ENCODE measurements at places on chromosomes 12 and 14. TPM values are rescaled to one million over a fixed set of nuclear protein-coding genes. Genes with fewer than 3 reads are reported as not detected.

Gene CPNE6
- not detected for total RNA-seq

Gene IKZF4
- total RNA-seq = 22.3 TPM

Gene HAL
- 0.57 TPM for total RNA-seq

Gene GON7
- 7.1 TPM for total RNA-seq

Gene COX8C
- not detected for total RNA-seq

DNA sequence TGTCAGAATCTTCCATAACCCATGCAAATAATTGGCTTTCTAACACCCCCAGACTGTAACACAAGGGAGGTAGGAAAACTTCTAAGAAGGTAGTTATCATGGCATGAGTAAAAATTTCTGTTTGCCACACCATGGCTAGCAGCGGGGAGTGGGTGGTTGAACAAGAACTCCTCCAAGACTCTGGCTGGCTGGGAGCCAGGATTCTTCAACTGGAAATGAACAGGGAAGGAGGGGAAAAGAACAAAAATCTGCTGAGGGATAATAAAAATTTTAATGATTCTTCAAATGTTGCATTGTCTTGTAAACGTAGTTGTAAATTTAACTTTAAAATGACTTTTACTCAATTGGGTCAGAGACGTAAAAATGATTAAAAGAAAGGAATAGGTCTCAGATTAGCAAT lies 78.9 kb downstream of the AKAP6 start:
- no peaks in the 10 kb centered on the region for H3K36me3 ChIP-seq
- no peaks in the 10 kb centered on the region for H3K27me3 ChIP-seq
- no peak for DNase-seq
- H3K4me3 ChIP-seq = no peak overlapping the region
- no peaks in the 10 kb centered on the region for H3K4me1 ChIP-seq

- no peaks in the 10 kb centered on the region for H3K4me1 ChIP-seq
- no peaks in the 10 kb centered on the region for H3K36me3 ChIP-seq
- H3K27me3 ChIP-seq = no peaks in the 10 kb centered on the region
- no peak for DNase-seq
- H3K27ac ChIP-seq = no peak overlapping the region
These were observed 950.1 kb downstream of the VRK1 start for GRCh38 chr14:97747316-97747715.

DNA sequence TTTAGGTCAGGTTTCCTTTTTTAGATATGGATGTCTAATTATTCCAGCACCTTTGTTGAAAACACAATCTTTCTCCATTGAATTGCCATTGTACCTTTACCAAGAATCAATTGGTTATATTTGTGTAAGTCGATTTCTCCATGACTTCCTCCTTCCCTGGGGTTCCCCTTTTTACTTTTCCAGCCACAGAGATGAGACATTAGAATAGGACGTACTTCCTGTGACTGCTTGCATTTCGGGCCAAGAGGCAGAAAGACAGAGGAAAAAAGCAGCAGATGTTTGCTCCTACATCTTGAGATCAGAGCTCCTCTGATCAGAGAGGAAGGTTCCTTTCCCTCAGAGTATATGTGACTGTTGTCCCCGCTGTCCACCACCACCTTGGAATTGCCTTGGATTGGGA lies 453.7 kb upstream of the RGS6 start:
- no peaks in the 10 kb centered on the region for H3K36me3 ChIP-seq
- no peak overlapping the region for H3K27ac ChIP-seq
- H3K4me3 ChIP-seq = no peak overlapping the region

- H3K4me1 ChIP-seq = peaks cover 33% of the 10 kb centered on the region
- H3K27ac ChIP-seq = peak overlapping the region; percentile 52
These were observed 42.6 kb upstream of the FOXJ2 start for GRCh38 chr12:7989827-7990491.

- peak overlapping the region; percentile 67 for H3K4me3 ChIP-seq
- DNase-seq = peak; percentile 77
- H3K27me3 ChIP-seq = no peaks in the 10 kb centered on the region
- peak overlapping the region; percentile 60 for H3K27ac ChIP-seq
- peaks cover 21% of the 10 kb centered on the region for H3K4me1 ChIP-seq
These were observed 58.5 kb downstream of the SLC4A8 start for GRCh38 chr12:51482929-51483697.

GRCh38 chr12:38350342-38351174 lies 34.0 kb downstream of the ALG10B start:
- H3K27me3 ChIP-seq = no peaks in the 10 kb centered on the region
- no peak overlapping the region for H3K4me3 ChIP-seq
- H3K4me1 ChIP-seq = no peaks in the 10 kb centered on the region
- no peak overlapping the region for H3K27ac ChIP-seq
- DNase-seq = no peak
- no peaks in the 10 kb centered on the region for H3K36me3 ChIP-seq

- H3K27ac ChIP-seq = no peak overlapping the region
- peak overlapping the region; percentile 74 for H3K4me3 ChIP-seq
- peaks cover 18% of the 10 kb centered on the region for H3K4me1 ChIP-seq
- H3K36me3 ChIP-seq = no peaks in the 10 kb centered on the region
These were observed 32.4 kb downstream of the BICD1 start for GRCh38 chr12:32139064-32139421.

- H3K4me3 ChIP-seq = no peak overlapping the region
- no peaks in the 10 kb centered on the region for H3K36me3 ChIP-seq
- DNase-seq = no peak
- no peaks in the 10 kb centered on the region for H3K4me1 ChIP-seq
- no peaks in the 10 kb centered on the region for H3K27me3 ChIP-seq
- H3K27ac ChIP-seq = no peak overlapping the region
These were observed 266.1 kb upstream of the LRIG3 start for GRCh38 chr12:59186451-59186850.

- H3K27ac ChIP-seq = no peak overlapping the region
- no peak for DNase-seq
- no peaks in the 10 kb centered on the region for H3K27me3 ChIP-seq
- H3K36me3 ChIP-seq = no peaks in the 10 kb centered on the region
- no peak overlapping the region for H3K4me3 ChIP-seq
These were observed 66.3 kb upstream of the SOX5 start for GRCh38 chr12:24015833-24016160.

DNA sequence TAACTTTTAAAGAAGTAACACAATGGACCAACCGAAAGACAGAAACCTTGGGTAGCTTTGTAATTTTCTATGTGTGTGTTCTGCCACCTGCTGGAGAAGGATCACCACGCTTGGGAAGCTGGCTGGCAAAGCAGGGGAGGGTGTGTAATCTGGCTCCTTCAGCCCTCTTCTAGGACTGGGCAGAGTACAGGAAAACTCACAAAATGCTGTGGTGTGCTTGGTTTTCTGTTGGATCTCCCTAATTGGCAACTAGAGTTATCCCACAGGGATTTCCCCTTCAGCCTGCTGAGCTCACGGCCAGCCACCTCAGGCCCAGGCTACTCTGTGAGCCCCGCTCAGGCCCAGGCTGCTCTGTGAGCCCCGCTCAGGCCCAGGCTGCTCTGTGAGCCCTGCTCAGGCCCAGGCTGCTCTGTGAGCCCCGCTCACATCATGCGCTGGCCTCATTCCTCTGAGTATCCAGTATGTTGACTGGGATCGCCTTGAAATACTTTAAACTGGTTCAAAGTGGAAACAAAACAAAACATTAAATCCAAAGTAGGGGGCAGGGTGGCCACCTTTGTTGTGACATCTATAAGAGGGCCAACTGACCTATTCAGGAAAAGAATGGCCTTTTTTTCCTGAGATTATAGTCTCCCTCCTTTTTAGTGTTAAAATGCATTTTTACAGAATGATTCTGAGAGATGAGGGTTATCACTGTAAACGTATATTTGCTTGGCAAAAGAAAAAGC lies 52.0 kb upstream of the RNU6-8 start:
- DNase-seq = peak; percentile 58
- no peak overlapping the region for H3K4me3 ChIP-seq
- H3K27me3 ChIP-seq = no peaks in the 10 kb centered on the region
- no peak overlapping the region for H3K27ac ChIP-seq

- no peak overlapping the region for H3K27ac ChIP-seq
- no peak overlapping the region for H3K4me3 ChIP-seq
- no peaks in the 10 kb centered on the region for H3K4me1 ChIP-seq
- no peaks in the 10 kb centered on the region for H3K36me3 ChIP-seq
- no peaks in the 10 kb centered on the region for H3K27me3 ChIP-seq
These were observed 79.1 kb upstream of the EGLN3 start for GRCh38 chr14:34029921-34030334.

- no peak for DNase-seq
- no peaks in the 10 kb centered on the region for H3K27me3 ChIP-seq
- H3K36me3 ChIP-seq = no peaks in the 10 kb centered on the region
- peak overlapping the region; percentile 88 for H3K4me3 ChIP-seq
- peak overlapping the region; percentile 92 for H3K27ac ChIP-seq
- H3K4me1 ChIP-seq = peaks cover 52% of the 10 kb centered on the region
These were observed 4.0 kb upstream of the AQP2 start for GRCh38 chr12:49946497-49946896.

DNA sequence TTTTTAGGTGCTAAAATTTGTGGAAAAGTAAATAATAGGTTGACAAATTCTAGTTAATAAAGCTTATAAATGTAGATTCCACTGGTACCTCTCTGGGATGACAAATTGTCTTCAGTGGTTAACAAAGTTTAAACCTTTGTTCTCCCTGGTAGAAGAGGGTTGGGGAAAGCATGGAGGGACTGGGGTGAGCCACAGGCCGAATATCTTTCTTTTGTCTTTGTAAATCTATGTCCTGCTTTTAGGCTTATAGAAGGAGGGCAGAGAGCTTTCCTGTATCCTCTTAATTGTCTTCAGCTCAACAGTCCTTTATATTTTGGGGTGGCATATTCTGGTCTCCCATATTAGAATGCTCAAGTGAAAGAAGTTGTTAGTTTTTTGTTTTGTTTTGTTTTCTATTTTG lies 142.2 kb upstream of the CNOT2 start:
- no peaks in the 10 kb centered on the region for H3K27me3 ChIP-seq
- H3K27ac ChIP-seq = no peak overlapping the region
- no peaks in the 10 kb centered on the region for H3K36me3 ChIP-seq
- no peaks in the 10 kb centered on the region for H3K4me1 ChIP-seq
- no peak overlapping the region for H3K4me3 ChIP-seq
- no peak for DNase-seq

DNA sequence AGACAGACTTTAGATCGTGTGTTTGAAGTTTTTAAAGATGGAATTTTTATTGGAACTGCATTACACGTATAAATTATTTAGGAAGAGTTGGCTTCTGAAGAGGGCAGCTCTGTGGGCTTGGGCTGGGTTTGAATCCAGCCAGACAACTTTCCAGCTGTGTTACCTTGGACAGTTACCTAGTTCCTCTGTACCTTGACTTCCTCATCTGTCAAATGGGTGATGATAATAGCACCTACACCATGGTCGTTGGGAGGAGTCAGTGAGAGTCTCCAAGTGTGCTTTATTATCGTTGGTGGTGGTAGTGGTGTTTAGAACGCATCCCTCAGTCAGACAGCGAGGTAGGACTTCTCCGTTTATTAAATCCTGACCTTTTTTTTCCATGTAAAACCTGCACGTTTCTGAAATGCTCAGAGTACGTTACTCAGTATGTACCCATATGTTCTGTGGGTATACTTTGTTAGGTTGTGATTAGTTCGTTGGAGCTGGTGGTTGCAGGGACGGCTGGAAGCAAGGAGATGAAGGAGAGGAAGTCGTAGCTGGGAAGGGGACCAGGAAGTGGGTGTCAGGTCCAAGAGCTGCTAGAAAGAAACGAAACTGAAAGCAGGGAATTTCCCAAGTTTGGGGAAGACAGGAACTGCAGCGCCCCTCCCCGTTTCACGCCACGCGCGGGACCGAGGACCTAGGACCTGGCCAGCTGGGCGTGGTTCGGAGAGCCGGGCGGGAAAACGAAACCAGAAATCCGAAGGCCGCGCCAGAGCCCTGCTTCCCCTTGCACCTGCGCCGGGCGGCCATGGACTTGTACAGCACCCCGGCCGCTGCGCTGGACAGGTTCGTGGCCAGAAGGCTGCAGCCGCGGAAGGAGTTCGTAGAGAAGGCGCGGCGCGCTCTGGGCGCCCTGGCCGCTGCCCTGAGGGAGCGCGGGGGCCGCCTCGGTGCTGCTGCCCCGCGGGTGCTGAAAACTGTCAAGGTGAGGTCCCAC lies at the start of gene OAS3:
OAS3 (plus strand) TSS at position 734 of the 979 bp plus-strand sequence; CDS start at position 791, 57 bp downstream.
- peaks cover 5% of the 10 kb centered on the region for H3K36me3 ChIP-seq
- H3K4me3 ChIP-seq = peak within 1 kb of the TSS; percentile 93
- peak; percentile 72 for DNase-seq
- H3K27me3 ChIP-seq = no peaks in the 10 kb centered on the region
- peaks cover 23% of the 10 kb centered on the region for H3K4me1 ChIP-seq

DNA sequence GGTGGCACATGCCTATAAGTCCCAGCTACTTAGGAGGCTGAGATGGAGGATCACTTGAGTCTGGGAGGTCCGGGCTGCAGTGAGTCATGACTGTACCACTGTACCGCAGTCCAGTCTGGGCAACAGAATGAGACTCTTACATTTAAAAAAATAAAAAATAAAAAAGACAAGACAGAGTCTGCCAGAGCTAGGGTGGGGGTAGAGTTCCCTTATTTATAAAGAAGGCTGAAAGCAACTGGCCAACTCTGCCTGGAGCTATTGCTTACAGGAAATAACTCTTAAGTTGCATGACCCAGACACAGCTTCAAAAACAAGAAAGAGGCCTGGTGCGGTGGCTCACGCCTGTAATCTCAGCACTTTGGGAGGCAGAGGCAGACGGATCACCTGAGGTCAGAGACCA lies 31.5 kb downstream of the NUMB start:
- no peak for DNase-seq
- no peaks in the 10 kb centered on the region for H3K27me3 ChIP-seq
- no peak overlapping the region for H3K4me3 ChIP-seq
- peaks cover 7% of the 10 kb centered on the region for H3K36me3 ChIP-seq
- H3K27ac ChIP-seq = no peak overlapping the region

DNA sequence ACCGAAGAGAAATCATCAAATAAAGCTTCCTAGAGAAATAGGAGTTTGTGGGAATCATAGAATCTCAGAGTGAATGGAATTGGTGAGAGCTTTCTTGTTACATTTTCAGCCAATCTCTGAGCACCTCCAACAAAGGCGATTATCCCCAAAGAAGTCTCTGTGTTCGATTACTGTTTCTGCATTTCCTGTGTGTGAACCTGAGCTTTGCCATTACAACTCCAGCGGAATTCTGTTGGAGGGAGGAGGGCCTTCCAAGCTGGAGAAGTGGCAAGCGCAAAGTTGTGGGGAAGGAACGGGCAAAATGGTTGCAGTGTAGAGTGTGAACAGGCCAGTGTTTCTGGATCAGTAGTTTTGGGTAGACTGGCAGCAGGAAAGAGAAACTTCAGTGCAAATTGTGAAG lies 23.1 kb downstream of the TMEM117 start:
- DNase-seq = no peak
- no peaks in the 10 kb centered on the region for H3K36me3 ChIP-seq
- H3K4me3 ChIP-seq = no peak overlapping the region
- no peaks in the 10 kb centered on the region for H3K4me1 ChIP-seq
- no peaks in the 10 kb centered on the region for H3K27me3 ChIP-seq
